ENCODE measurements at places on chromosomes 5 and 9. TPM values are rescaled to one million over a fixed set of nuclear protein-coding genes. Genes with fewer than 3 reads are reported as not detected.

C5orf58 gene
- total RNA-seq, result not detected

OCLN gene
- 18.5 TPM for total RNA-seq

ZNF883 gene
- total RNA-seq, result 3.6 TPM

LRRC19 gene
- not detected for total RNA-seq

MCIDAS gene
- total RNA-seq, result not detected
